ENCODE measurements at places on chromosomes 1 and 21. TPM values are rescaled to one million over a fixed set of nuclear protein-coding genes. Genes with fewer than 3 reads are reported as not detected.

DNA sequence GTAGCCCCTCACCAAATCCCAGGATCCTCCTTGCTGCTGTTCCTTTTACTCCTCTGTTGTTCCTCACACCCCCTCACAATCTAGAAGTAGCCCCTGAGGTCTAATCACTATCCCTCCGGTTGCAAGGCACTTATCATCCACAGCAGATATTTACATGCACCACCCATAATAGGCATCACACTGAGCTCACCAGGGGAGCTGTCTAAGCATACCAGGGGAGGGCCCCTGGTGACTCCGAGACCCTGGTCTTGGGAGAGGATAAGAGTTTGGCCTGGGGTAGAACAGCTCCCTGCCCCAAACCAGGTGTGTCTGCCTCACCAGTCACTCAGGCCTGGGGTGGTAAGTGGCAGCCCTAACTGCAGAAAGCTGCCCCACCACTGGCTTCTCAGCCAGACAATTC, 37.3 kb upstream of the ZC3H12A start:
- DNase-seq = no peak

DNA sequence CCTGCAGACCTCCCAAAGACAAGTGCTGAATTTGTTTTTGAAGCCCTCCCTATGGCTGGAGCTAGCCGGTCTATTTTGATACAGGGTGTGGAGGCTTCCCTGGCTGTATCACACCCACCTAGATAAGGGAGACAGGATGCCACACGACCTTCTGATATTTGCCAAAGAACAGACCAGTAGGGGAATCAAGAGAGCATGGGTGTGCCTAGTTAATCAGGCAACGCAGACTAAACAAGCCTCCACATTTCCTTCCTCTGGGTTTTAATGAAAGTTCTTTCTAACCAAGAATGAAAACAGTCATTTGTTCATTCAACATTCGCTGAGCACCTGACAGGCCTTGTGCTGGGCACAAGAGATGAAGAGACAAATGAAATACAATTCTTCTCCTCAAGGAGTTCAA, 446.8 kb downstream of the PLPP3 start:
- no peak for DNase-seq

Gene LRRC38
- total RNA-seq = 1.2 TPM

DNA sequence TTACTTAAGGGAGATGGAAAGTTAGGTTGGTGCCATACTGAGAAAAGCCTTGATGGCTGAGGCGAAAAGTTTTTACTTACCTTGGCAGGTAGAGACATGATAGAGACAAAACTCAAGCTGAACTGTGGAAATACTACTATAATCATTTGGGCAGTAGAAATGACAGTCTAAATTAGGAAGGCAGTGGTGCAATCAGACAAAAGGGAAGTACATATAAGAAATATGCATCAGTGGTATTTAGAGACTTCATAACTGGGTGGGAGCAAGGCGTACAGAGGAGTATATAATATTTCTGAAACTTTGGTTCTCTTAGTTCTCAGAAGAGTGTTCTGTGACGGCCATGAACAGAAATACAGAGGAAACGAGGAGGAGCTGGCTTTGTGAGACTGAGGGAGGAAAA, 2.4 kb upstream of the CEP350 start:
- DNase-seq = no peak

Gene RAP1GAP
- 1.3 TPM for total RNA-seq

GRCh38 chr1:246383239-246383589, 123.9 kb downstream of the SMYD3 start:
- DNase-seq = no peak

DNA sequence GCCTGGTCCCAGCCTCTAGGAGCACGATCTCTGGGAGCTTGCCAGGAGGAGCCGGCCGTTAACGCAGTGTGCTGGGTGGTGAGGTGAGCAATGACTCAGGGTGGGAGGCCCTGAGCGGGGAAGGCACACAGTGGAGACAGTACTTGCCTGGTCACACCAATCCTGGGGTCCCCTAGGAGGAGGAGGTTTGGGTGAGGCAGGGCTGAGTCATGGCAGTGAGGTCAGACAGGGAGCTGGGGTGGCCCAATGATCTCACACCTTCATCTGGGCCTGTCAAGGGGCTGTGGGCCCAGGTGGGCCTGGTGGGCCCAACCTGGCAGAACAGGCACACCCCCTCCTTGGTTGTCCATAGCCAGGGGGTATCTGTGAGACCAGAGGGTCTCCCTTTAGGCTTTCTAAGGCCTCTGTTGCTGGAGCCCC, 8.6 kb upstream of the EDN2 start:
- DNase-seq = no peak

Gene LDLRAP1
- 27.3 TPM for total RNA-seq

DNA sequence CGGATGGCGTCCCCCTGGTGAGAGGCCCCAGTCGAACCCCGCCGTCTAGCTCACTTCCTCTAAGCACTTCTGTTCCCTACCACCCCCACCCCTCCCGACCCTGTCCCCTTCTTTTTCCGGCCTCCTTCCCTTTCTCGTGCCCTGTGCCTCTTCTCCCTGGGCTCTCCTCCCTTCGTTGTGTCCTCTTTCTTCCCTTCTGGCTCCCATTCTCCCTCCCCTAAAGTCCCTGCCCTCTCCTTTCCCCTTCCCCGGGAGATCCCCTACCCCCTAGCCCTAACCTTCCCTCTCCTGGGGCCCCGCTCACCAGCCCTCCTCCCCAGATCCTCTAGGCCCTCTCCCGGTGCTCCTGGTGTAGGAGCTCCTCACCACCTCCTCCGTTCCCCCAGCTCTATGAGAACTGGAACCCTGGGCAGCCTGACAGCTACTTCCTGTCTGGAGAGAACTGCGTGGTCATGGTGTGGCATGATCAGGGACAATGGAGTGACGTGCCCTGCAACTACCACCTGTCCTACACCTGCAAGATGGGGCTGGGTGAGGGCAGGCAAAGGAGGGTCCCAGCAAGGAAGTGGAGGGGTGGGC, 15.9 kb downstream of the BCAN start:
- no peak for DNase-seq

GRCh38 chr1:230757856-230758708, 10.9 kb downstream of the CAPN9 start:
- DNase-seq = no peak

Gene KIF17
- 3.2 TPM for total RNA-seq

DNA sequence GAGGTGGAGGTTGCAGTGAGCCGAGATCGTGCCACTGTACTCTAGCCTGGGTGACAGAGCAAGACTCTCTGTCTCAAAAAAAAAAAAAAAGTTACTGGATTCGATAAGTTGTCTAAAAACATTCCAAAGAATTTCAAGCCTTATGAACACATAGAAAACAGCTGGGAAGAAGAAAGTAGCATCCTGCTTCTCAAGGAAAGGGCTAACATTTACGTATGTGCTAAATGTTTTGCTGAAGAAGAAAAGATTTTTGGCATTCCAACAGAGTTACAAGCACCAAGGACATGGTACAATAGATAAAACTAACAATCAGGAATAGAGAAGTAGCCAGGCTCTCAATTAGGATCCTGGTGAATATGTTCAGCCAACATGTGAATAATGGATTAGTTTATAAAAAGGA, 69.8 kb downstream of the HFM1 start:
- no peak for DNase-seq

- no peak for DNase-seq
These were observed 49.2 kb upstream of the GJA8 start for GRCh38 chr1:147853391-147853790.

- DNase-seq = peak; percentile 47
These were observed 30.8 kb upstream of the ABCG1 start for GRCh38 chr21:42187976-42188653.

Gene HSD3B2
- total RNA-seq = not detected

Gene SYCP1
- not detected for total RNA-seq

DNA sequence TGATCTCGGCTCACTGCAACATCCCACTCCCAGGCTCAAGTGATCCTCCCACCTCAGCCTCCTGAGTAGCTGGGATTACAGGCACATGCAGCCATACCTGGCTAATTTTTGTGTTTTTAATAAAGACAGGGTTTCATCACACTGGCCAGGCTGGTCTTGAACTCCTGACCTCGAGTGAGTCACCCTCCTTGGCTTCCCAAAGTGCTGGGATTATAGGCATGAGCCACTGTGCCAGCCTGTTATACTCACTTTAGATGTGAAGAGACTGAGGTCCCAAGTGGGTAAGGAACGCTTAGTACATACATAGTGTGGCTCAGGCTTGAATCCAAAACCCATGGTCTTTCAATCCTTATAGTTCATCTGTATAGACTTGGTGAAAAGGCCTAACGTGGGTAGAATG, 63.7 kb upstream of the EPS8L3 start:
- peak; percentile 23 for DNase-seq

Gene FCAMR
- total RNA-seq = not detected

GRCh38 chr21:16070207-16070651, 340.4 kb downstream of the USP25 start:
- no peak for DNase-seq

- DNase-seq = no peak
These were observed 11.1 kb downstream of the DIPK1A start for GRCh38 chr1:92949937-92950817.

Gene FAM177B
- total RNA-seq = not detected

DNA sequence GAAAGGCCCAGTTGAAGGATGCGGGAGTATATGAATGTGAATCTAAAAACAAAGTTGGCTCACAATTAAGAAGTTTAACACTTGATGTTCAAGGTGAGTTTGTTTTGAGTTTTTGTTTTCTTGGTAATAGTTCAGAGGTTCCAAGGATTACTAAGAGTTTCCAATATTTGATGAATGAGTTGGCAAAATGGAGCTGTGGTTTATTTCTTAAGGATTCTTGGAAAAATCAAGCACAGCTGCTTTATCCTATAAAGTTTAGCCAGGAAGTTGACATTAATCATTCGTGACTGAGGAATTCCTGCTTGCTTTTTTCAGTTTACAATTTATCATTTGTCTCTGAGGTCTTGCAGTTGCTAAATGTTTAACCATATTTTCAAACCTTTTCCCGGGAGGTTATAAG, 15.1 kb downstream of the VCAM1 start:
- DNase-seq = no peak

DNA sequence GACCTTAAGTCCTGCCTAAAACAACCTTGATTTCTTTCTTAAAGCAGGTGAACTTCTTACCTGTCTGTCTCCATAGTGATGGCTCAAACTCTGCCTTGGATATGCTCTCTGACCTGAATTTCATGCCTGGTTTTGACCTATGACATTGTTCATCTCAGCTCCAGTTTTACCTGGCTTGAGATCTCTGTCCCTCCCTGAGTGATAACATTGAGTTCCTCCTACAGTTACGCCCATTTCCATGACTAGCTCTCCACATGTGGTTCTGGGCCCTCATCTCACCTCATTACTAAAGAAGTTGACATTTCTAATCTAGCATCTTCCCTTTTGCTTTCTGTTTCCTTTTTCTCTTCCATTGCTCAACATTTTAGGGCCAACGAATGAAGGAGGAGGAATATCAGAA, 233.1 kb downstream of the HHIPL2 start:
- DNase-seq = no peak

- DNase-seq = no peak
These were observed 40.7 kb upstream of the PRKACB start for GRCh38 chr1:84103197-84103992.

GRCh38 chr1:184973272-184974055, 844 bp downstream of the NIBAN1 start:
- DNase-seq = peak; percentile 29
